ENCODE measurements at places on chromosomes 13 and 19.

DNA sequence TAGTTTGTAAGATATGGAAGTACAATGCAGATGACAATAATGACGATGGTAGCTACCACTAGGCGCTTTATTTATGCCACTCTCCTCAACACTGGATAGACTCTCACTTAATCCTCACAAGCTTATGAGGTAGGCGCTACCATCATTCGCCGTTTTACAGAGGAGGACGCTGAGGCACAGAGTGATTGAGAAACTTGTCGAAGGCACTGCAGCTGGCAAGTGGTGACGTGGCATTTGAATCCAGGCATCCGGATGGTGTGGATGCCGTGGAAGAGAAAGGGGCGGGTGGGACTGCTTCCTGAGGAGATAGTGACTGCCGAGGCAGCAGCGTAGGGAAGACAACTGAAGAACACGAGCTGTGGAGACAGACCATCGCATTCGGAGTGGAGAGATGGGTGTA is 1.3 kb upstream of the RPS9 start:
- no peak for DNase-seq

- peak; percentile 56 for DNase-seq
These were observed 97.7 kb upstream of the IPO5 start for GRCh38 chr13:97855570-97856303.

- DNase-seq = no peak
These were observed 7.8 kb downstream of the PODNL1 start for GRCh38 chr19:13930402-13930801.

GRCh38 chr13:33828431-33829129 is 10.6 kb downstream of the RFC3 start:
- DNase-seq = no peak

DNA sequence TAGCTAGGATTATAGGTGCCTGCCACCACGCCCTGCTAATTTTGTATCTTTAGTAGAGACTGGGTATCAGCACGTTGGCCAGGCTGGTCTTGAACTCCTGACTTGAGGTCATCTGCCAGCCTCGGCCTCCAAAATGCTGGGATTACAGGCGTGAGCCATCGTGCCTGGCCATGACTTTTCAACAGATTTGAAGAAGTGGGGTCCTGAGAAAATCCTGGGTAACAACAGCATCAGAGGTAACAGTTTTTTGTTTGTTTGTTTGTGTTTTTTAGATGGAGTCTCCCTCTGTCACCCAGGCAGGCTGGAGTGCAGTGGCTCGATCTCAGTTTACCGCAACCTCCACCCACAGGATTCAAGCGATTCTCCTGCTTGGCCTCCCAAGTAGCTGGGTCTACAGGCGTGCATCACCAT is 3.7 kb downstream of the JUNB start:
- no peak for DNase-seq

DNA sequence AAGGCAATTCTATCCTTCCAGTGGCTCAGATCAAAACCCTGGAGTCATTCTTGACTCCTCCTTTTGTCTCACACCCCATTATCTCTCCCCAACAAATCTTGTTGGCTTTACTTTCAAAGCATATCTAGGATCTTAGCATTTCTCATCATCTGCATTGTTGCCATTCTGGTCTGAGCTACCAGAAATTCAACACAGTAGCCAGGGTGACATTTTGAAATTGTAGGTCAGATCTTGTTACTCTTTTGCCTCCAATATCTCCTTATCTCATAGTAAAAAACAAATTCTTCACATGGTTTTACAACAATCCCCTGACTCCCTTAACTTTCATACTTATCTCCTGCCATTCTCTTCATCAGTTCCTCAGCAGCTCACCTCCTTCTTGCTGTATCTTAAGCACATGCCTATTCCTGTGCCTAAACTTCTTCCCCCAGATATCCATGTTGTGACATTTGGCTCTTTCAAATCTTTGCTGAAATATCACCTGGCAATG is 115.8 kb downstream of the KLF5 start:
- no peak for DNase-seq

DNA sequence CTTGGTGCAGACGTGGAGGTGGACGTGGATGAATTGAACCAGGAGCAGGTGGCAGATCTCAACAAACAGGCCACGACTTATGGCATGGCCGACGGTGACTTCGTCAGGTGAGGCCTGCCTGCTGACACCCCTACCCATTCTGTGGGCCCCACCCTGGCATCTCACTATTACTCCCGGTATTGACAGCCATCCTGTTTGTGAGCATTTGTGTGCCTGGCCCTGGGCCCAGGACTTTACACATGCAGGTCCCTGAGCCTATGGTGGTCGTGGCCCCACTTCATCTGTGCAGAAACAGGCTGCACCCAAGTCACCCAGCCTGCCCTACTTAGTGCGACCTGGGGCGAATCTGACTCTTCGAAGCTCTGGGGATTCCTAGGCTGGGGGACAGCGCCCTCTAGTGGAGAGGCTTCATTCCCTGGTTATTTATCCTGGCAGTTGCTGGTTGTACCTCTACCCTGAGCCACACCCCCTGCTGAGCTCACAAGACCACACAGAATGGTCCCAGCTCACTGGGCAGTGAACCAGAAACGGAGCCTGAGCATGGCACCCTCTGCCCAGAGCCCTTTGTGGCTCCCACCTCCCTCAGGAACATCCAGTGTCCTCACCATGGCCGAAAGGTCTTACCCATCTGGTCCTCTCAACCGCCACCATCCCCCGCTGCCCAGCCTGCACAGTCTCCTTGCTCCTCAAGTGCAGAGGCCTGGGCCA is 16.9 kb downstream of the ZNF296 start:
- DNase-seq = peak; percentile 91

- no peak for DNase-seq
These were observed 178.8 kb upstream of the TMTC4 start for GRCh38 chr13:100853434-100853833.

DNA sequence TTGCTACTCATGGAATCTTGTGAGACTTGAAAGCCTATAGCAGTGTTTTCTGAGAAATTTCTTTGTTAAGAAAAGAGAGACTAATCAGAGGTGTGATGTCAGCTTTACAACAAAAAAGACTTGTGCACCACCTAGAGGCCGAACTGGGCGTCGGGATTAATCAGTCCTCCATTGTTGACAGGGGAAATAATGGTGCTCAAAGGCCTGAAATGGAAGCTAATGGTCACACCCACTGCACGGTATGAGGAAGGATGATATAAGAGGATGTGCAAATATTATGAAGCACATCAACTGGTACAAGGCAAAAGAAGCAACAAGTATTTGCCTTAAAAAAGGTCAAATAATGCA is 480.2 kb upstream of the MIR17HG start:
- peak; percentile 72 for DNase-seq

Measured in GM12865 (cell line).